NCI-H2081 (cell line): ENCODE measurements at places on chromosomes 13 and 19.

- DNase-seq: no peak
Observed at GRCh38 chr13:113975416-113975815, 1.5 kb upstream of the C13orf46 start.

DNA sequence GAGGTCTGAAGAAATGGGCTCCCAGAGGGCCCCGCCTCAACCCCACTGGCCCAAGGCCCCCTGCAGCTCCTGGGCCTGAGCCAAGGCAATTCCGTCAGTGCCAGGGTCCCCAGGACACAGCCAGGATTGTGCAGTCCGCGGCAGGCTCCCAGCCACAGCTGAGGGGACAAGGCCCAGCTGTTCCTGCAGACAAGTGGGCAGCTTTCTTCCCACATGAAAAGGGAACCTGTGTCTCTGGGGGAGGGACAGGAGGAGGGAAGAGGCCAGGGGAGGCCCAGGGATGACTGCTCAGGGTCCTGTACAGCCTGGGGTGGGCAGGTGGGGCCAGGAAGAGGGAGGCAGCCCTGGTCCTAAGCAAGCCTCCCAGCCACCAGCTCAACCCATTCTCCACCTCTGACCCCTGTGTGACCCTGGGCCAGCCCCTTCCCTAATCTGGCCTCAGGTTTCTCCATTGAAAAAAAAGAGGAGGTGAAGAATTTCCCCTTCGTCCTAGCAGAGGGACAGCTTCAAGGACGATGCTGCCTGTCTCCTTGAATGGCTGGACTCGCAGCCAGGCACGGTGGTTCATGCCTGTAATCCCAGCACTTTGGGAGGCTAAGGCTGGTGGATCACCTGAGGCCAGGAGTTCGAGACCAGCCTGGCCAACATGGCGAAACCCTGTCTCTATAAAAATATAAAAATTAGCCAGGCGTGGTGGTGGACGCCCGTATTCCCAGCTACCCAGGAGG is 20.5 kb upstream of the VSTM2B start:
- no peak for DNase-seq

DNA sequence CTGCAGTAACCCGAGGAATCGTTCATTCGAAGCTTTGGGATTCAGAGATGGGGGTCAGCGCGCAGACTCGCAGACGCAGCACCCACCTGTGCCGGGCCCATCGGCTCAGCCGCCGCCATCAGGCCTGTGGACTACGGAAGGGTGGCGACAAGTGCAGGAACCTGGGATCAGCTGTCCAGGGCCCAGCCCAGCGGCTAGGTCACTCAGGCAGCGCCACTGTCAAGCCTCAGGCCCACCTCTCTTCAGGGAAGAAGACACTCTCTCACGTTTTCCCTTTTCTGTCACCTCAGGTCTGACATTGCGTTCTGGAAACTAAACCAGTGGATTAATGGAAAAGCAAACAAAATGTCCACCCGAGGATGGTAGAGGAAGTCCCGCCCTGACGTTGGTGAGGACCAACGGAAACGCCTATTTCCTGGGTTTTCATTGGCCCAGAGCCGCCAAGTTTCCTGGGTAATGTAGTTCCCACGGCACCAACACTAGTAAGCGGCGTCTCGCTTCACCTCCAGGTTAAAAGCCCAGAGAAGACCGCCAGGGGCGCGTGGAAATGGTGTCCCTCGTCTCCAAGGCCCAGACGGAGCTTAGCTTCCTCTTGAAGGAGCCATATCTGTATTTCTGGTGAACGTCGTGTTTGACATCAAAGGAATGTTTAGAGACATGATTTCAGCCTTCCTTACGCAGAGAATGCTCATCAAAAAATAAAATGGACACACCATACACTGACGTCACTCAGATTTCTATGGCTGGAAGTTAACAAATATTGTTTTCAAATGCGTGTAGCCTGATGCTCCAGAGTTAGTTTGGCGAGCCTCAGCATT is at the start of gene ZNF772:
Gene ZNF772 (minus strand): TSS at position 376 of the 818 bp plus-strand sequence. CDS start 257 bp downstream, at position 119.
- DNase-seq: peak; percentile 96

- no peak for DNase-seq
Observed at GRCh38 chr19:31723101-31723500, 373.9 kb upstream of the TSHZ3 start.

DNA sequence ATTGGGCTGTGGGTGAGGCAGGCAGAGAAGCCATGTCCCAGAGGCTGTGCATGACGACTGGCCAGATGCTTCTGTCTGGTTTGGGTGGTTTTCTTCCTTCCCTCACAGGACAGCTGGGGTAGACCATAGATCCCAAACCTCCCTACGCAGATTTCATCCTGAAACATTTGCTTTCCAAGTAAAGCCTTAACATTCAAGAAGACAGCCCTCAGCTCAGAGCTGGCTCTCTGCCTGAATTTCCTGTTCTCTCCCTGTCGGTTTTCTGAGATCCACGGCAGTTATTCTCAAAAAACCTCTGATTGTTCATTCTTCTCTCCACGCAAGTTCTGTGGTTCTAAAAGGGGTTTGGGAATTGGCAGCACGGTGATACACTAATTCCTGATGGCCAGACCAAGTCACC is 25.3 kb downstream of the UQCRFS1 start:
- DNase-seq: no peak
